H7 (cell line): ENCODE measurements at places on chromosomes 3 and 15.

DNA sequence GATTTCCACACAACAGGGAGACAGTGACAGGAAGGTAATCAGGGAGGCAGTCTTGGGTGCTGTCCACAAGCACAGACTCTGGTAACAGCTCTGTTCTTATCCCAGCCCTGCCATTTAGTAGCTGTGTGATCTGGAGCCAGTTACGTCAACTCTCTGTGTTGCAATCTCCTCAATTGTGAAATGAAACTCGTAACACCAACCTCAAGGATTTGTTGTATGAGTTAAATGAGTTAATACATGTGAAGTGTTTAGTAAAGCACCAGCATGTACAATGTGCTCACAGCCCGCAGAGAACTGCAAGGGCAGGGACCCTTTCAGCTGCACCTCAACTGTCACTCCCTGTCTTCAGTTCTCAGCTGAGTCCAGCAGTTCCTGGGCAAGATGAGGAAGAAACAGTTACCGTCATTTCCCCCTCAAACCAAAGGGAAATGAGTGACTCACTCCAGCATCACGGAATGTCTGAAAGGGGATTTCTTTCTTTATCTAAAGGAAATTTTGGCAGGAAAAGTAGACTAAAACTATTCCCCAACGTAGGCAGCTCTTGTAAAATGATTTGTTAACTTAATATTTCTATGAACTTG lies 39.9 kb upstream of the MB21D2 start:
- no peak for DNase-seq

GRCh38 chr3:105465251-105465853 lies 98.6 kb downstream of the ALCAM start:
- no peak for DNase-seq

- DNase-seq: no peak
Observed at GRCh38 chr3:143643905-143644304, 204.4 kb downstream of the SLC9A9 start.

DNA sequence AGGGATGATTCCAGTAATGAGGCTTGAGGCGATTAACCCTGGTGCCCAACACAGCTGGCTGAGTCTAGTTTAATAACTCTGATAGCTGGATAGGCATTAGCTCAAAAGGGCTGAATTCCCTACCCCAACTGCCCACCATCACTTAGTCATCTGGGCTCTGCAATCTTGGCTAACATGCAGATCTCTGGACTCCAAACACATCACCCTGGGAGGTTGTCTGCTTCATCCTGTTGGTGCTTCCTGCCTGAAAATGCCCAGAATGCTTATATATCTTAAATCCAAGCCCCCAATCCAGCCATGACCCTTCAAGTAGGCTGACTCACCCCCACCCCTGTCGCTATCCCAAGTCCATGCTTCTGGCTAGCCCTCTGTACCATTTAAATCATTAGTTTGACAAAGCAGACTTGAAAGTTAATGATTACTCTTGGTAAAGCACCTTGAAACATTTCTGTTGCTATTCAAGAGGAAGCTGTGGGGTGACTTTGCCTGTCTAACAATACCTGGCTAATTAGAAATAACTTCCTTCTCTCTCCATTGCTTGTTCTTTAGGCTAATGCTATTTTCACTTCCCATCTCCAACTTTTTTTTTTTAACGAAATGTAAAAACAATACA lies 107.0 kb upstream of the RORA start:
- DNase-seq: no peak
